Tracheal epithelial cell (primary cell): ENCODE measurements at places on chromosomes 16 and 17. TPM values are rescaled to one million over a fixed set of nuclear protein-coding genes. Genes with fewer than 3 reads are reported as not detected.

CES3 gene
- total RNA-seq, result 2.7 and 5.3 TPM in 2 replicates

OR3A3 gene
- not detected in 2 replicates for total RNA-seq

TM4SF5 gene
- not detected in 2 replicates for total RNA-seq

NXPH3 gene
- total RNA-seq, result under 0.01 TPM in 1 of 2 replicates, not detected in the other

PPY gene
- total RNA-seq, result not detected in 2 replicates

DNAAF8 gene
- total RNA-seq, result under 0.01 TPM in 1 of 2 replicates, not detected in the other

CAVIN1 gene
- 85.0 and 210 TPM in 2 replicates for total RNA-seq

P3H4 gene
- 49.9 and 62.7 TPM in 2 replicates for total RNA-seq

PTX4 gene
- total RNA-seq, result 0.85 TPM in 1 of 2 replicates, not detected in the other

GPS1 gene
- 81.8 and 87.5 TPM in 2 replicates for total RNA-seq

RPL23 gene
- 1,911 and 1,953 TPM in 2 replicates for total RNA-seq

DNAJA3 gene
- 67.0 and 74.0 TPM in 2 replicates for total RNA-seq

CD300H gene
- not detected in 2 replicates for total RNA-seq

ABCA8 gene
- 0.21 and 0.24 TPM in 2 replicates for total RNA-seq

SLC9A5 gene
- total RNA-seq, result 0.21 and 0.72 TPM in 2 replicates

CRHR1 gene
- total RNA-seq, result not detected in 2 replicates

HSD17B2 gene
- 27.5 and 105 TPM in 2 replicates for total RNA-seq

BAHCC1 gene
- 1.5 and 1.7 TPM in 2 replicates for total RNA-seq

WNT3 gene
- 0.48 and 1.1 TPM in 2 replicates for total RNA-seq

LRRC37A gene
- total RNA-seq, result 0.48 and 1.5 TPM in 2 replicates

SOST gene
- total RNA-seq, result under 0.01 TPM in 1 of 2 replicates, not detected in the other
